ENCODE measurements at places on chromosomes 16 and 17.

- no peak for DNase-seq
Observed at GRCh38 chr17:81683208-81683583, 401 bp downstream of the ARL16 start.

GRCh38 chr17:42642336-42642735, 16.7 kb upstream of the TUBG2 start:
- no peak for DNase-seq

DNA sequence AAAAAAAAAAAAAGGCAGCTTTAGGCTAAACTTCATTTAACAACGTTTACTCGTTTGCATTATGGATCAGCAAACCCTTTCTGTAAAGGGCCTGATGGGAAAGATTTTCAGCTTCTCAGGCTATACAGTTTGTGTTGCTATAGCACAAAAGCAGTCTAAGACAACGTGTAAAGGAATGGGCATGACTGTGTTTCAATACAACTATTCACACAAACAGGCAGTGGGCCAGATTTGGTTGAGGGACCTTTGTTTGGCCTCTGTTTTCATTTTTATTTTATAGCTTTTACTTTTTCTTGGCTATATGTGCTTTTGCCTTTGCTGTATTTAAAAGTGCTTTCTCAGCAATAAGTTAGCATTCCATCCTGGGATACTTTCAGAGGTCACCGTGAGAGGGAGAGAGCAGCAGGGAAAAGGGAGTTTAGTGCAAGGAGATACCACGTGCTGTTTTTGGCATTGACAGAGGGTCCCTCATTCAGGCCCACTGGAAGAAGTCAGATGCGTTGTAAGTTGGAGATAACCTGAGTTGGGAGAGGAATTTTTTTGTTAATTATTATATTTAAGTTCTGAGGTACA, 335.6 kb downstream of the UTP18 start:
- no peak for DNase-seq

GRCh38 chr17:59027750-59028149, 78.9 kb downstream of the TRIM37 start:
- no peak for DNase-seq

DNA sequence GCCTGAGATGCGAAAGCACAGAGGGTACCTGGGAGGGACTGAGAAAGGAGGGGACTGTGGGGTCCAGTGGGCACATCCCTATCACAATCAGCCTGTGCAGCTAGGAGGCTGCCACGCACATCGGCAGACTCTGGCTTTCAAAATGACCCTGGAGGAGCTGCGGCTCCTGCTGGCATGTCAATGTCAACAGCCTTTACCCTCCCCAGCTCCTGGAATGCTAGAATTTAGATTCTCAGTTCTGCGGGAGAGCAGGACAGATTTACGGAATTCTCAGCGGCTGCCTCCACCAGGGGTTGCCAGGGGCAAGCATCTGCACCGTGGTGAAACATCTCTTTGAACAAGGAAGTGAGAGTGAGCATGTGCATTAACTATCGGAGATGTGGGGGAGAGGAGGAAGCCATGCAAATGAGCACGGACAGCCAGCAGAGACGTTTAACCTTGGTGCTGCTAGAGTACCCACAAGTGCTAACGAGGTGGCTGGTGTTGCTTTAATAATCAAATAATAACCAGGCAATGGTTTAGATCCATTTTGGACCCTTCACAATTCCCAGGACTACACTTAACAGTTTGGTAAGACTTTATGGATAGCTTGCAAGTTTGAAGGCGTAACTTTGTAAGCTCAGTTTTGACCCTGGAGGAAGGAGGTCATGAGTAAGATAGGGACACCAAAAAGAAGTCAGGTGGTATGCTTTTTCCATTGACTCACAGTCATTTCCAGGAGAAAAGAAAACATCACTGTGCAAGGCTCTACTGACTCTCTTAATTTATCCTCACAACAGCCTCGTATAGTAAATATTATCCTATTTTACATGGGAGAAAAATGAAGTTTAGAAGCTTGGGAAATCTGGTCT, 54.1 kb downstream of the XYLT1 start:
- DNase-seq: peak; percentile 86

DNA sequence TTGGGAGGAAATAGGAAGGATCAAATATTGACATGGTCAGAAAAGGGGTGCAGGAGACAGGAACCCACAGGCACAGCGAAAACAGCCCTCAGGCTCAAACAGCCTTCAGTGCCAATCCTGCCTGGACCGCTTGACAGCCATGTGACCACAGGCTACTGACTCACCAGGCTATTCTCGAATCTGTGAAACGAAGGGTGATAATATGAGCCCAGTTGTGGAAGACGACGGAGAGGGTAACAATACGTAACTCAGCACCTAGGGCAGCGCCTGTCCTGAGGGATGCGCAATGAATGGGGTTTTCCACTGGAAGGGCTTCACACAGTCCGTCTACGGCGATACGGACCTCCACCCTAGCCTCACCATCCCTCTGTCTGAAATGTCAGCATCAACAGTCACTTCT, 117.3 kb upstream of the RCVRN start:
- DNase-seq: no peak

- no peak for DNase-seq
Observed at GRCh38 chr16:66226762-66227161, 139.7 kb upstream of the CDH5 start.

DNA sequence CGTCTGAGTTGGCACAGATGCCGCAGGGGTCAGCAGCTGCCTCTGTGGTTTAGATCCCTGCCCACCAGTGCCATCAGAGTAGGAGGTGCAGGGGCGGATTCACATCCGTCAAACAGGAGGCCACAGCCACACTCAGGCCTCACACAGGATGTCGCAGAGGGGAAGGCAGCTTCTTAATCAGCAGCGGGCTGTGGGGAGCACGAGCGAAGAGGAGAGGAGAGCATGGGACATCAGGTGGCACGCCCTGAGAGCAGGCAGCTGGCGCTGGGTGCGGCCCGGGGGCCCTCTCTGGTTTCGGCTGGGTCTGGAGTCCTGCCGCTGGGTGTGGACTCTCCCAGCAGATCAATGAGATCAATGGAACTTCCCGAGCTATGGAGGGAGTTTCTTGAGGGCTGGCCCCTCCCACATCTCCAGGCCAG, 9.6 kb downstream of the LLGL2 start:
- no peak for DNase-seq

DNA sequence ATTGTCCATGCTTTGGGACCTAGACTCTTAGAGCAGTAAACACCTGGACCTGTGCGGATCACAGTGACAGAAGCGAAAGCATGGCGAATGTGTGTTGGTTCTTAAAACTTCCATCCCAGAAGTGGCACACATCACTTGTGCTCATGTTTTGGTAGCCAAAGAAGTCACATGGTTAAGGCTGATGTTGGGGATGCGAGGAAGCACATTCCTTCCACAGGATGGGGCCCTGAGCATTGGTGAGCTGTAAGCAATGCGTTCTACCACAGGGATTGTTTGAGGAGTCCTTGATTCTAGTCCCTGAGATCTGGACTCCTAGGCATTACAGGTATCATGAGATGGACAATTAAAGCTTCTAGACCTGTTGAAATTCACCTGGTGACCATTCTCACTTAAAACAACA, 375.9 kb downstream of the UTP18 start:
- DNase-seq: no peak

GRCh38 chr16:52491216-52491615, 55.7 kb downstream of the TOX3 start:
- no peak for DNase-seq

DNA sequence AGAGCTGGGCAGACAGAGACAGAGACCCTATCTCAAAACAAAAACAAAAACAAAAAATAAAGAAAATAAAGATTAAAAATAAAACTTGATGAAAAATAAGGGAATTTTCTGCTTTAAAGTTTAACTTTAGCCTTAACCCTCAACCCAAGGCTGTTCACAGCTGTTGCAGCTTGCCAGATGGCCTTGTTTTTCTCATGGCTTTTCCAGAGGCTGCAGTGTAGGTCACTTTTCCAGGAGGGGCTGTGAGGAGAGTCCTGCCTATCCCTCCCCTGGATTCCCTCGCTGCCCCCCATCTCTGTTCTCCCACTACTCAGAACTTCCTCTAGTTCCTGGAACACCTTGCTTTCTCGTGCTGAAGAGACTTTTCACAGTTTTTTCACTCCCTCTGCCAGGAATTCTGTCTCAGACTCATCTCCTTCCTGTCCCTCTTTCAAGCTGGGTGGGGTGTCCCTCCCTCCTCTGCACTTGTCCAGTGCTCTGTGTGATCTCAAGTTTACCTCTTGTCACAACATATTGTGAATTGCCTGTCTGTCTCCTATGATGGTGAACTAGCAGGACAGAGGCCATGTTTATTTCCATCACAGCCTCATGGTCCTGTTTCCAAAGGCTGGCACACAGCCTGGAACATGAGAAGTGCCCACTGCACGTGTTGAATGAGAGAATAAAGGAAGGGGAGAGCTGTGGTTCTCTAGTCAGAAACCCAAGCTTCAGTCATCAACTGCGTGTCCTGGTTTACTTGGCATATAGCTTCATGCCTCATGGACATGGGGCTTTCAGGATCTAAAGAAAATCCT, 69.9 kb upstream of the MSI2 start:
- no peak for DNase-seq

DNA sequence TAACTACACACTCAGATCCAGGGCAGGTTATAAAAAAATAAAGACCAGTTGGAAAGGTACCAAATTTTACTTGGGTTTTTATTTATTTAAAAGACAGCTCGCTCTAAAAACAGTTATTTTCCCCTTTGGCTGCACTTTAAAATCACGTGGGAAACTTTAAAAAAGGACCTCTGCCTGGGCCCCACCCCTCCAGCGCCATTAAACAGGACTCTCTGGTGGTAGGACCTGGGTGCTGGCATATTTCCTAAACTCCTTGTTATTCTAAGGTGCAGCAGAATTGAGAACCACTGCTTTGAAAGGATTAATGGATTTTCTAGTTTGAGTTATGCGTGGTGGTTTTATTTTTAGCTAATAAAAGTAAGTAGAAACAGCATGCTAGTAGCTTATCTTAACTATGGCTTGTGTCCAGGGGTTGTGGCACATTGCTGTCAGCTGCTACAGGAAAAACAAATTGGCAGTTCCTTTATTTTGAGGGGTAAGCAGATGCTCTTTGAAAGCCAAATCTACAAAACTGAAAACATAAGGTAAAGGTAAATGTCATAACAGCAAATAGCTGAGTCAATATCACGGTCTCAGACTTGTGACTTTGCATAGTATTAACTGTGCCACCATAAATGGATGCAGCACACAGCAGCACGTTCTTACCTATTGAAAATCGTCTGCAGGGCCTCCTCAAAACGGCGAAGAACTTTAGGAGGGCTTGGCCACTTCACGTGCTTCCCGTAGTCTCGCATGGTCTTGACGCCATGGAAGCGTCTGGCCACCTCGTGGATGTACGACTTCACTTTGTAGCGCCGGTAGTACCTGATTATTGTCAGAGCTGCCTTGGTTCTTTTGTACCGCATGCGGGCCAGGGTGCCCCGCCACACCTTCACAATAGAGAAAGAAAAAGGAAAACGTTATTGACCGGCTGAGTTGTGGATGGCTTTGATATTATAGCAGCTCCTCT, 172.0 kb downstream of the CDK5R1 start:
- no peak for DNase-seq

All from fibroblast of skin of back (primary cell).